ENCODE measurements at places on chromosomes 5 and 9. TPM values are rescaled to one million over a fixed set of nuclear protein-coding genes. Genes with fewer than 3 reads are reported as not detected.

DNA sequence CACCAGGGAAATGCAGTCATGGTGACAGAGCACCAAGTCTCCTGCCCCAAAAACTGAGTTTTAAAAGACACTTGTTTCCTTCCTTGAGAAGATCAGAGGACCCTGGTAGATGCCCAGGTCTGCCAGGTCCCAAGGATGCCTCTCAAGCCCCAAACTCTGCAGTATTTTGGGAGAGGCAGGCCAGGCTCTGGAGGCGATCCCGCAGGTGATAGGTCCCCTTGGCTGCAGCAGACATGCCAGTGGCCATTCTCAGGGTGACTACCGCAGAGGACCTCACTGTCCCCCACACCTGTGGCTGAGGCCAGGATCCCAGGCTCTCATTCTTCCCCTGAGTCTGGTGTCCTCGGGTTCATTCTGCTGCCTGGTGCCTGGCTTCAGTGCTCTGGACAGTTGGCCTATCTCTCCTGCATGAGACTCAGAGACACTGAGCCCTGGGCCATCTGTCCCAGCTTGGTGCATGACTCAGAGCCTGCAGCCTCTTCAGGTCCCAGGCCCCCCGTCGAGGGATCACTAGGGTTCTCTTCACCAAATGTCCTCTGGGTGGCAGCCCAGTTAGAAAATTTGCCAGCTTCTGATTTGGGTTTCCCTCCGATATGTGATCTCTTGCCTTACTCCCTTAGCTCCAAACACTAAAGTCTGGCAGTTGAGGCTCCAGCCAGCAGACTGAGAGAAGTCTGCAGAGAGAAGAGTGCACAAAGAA, 59.7 kb upstream of the GARNL3 start:
- no peak for DNase-seq

DNA sequence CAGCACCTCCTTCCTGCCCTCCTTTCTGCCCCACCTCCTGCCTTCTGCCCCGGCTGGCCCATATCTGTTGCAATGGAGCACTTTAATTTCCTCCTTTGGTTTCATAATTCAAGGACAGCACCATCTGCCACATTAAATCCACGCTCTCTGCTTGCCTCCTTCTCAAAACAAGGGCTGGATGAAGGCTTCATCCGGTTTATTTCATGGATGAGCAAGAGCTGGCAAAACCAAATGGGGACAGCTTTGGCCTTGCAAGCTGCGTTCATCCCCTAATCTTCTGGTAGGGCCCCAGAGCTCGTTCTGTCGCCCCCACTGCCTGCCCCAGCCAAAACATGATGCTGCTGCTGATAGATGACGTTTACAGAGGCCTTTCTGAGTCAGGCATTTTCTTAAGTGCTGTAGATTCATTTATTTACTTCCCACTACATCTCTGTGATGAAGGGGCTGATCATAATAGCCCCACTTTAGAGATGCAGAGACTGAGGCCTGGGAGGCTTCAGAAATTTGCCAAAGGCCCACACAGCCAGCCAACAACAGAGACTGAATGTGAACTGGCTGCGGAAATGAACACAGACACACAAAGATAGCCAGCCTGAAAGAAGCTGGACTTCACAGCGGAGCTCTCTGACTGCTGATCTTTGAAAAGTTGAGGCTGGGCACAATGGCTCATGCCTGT, 115.6 kb upstream of the CPEB4 start:
- no peak for DNase-seq

DNA sequence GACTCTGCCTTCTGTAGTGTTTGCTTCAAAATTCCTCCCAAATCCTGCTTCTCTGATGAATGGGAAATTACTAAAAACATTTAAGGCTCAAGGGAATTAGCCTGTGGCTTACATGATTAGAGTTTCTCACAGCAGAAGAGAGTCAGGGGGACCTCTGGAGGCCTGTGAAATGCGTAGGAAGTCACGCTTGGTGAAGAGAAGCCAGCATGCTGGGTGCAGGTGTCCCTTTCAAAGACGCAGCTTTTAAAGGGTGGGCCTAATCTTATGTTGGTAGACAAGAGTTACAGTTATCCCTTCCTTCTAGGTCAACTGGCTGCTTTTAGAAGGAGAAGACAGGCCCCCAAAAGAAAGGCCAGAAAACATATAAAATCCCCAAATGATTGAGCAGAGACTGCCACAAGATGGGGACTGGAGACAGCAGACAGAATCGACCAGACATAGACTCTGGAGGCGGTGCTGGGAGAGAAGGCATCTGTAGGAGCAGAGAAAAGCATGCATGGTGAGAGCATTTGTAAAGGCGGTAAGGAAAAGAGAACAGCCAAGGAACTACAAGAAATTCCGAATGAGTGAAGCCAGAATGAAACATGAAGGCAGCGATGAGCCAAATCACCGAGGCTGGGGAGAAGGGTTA, 42.3 kb downstream of the B4GALT1 start:
- DNase-seq, result no peak

The GFI1B gene
- total RNA-seq, result not detected

Measured in mesothelial cell of epicardium (in vitro differentiated cells).